Smooth muscle cell of the brain vasculature (primary cell): ENCODE measurements at places on chromosomes 3 and 15.

GRCh38 chr15:48103647-48104046 is 17.1 kb upstream of the SLC24A5 start:
- no peak for DNase-seq

DNA sequence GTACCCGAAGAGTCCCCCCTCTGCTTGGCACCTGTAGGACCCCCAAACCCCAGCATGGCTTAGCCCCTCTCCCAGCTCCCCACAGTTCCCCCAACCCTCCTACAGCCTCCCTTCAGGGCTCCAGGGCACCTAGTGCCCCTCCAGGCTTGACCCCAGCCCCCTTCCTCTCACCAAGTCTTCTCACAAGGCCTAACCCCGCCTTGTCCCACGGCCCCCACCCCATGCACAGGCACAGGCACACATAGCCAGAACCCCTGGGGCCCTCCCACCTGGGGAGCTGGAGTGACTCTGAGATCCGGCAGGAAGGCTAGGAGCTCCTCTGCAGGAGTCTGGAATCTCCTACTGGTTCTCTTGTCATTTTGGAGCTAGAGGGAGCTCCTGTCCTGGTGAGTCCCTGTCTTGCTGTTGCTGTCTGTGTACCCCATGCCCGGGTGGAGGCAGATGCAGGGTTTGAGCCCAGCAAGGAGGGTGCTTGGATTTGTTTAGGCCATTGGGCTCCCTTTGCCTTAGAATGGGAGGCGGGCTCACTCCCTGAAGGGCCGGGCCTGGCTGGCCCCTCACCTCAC is 39.6 kb downstream of the KLF13 start:
- no peak for DNase-seq

GRCh38 chr15:85151145-85151544 is 169.5 kb downstream of the PDE8A start:
- DNase-seq, result no peak

DNA sequence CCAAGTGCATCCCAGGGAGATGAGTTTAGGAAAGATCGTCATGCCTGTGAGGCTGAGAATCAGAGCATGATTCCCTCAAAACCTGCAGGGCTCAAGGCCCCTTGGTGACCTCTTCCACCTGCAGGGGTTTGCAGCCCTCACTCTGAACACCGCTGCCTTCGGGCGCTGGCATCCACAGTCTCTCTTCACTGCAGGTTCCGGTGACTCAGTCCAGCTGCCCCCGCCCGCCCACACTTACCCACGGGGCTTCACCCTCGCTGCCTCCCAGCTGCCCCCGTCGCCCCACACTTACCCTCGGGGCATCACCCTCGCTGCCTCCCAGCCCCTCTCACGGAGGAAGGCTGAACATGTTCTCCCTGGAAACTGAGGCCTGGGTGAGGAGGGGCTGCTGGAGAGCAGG is 277.1 kb downstream of the XXYLT1 start:
- no peak for DNase-seq

DNA sequence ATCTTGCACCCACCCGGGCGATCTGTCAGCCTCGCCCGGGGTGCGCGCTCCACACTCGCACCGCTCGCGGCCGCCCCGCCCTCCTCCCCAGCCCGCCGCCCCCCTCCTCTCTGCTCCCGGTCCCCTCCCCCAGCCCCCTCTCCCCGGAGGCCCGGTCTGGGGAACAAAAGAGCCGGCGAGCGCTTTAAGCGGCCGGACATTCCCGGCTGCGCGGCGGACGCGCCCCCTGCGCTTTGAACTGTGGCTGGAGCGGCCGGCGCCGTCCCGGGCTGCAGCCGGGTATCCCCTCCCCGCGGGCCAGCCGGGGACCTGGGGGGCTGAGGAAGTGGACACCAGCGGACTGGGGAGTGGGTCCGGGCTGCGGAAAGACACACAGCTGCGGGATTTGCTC is at the start of gene IGDCC3:
TSS of gene IGDCC3 (minus strand) at position 27 of the 391 bp plus-strand sequence. CDS start 214 bp downstream, outside the sequence.
- DNase-seq, result no peak

DNA sequence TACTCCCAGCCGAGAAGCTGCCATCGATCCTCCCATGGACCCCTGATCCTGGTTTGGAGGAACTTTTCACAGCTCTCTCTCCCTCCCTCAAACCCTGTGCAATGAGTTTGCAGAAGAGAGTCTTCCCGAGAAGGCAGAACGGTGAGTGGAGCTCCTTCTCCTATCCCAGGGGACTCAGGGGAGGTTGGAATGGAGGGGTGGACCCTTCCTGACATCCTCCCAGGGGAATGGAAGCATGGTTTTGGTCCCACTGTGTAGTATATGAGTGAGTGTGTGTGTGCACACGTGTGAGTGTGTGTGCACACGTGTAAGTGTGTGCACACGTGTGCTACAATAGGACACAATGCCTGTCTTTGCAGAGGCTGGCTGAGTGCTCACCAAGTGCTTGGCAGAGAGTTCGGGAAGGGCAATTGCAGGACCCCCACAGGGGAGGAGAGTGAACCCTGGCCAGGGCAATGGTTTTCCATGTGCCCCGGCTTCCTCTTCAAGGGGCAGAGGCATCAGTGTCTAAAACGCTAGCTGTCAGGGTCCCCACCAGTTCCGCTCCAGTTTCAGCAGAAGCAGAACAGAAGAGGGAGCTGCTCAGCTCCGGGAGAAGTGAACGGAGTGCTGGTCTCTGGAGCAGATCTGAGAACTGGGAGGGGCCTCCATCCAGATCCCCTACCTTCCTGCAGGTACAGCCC is 13.8 kb upstream of the IL16 start:
- DNase-seq, result no peak

DNA sequence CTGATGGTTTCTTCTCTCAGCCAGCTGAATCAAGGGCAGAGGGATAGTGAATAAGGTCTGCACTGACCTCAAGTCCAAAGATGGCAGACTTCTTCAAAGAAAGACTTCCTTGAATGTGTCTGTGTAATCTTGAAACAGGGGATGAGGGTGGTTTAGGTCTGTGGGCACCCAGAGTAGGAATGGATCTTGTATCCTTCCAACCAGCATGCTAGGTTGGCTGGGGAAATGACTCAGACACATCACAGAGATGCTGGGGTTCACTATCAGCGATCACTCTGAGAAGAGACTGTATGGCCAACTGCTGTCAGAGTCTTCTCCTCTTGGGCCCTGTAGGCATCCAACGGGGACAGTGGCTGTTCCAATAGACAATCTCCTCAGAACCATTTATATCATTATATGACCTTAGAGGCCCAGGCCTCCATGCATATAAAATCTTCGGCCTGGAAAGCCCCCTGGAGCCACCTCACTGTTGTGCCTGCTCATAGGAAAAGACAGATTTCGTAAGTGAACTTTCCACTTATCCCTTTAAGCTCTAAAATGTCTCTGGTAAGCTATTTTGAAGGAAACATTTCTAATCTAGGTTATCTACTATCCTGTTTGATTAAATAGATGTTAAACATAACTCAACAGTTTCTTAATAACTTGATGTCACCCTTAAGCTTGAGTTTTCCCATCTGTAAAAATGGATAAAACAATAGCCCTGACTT is 58.5 kb downstream of the TIPARP start:
- DNase-seq, result no peak

DNA sequence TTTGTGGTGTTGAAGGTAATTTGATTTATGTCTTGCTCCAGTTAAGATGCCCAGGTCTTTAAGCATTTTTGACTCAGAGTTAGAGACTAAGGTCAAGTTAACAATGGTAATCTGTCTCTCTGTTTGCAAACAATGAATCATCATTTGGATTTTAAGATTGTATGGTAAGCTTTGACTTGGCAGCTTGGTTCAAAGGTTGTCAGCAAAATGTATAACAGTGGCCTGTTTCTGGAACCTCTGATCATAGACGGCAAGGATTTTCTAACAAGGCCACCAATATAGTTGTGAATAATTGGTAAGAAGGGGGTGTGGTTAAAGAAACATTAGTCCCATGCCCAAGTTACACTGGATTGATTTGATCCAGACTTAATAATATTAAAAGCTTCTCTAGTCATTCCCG is 775.2 kb upstream of the GOLIM4 start:
- no peak for DNase-seq

DNA sequence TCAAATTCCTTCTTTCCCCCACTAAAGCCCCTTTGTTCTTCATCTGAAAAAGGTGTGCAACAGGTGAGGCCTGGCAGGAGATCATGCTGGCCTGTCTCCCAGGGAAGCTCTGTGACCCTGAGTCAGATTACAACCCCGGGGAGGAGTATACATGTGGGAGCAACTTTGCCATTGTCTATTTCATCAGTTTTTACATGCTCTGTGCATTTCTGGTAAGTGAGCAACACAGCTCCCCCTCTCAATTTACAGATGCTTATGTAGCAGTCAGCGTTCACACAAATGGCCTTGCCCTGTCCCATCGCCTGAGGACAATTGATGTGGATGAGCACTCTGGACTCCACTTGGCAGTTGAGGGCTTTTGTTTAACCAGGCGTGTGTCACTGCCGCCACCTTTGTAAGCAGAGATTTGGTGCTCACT is 70.4 kb downstream of the CHDH start:
- no peak for DNase-seq

- DNase-seq, result no peak
Measured at GRCh38 chr3:188369526-188369925, 215.6 kb downstream of the LPP start.

GRCh38 chr3:7934362-7934761 is 567.3 kb upstream of the LMCD1 start:
- DNase-seq, result no peak

DNA sequence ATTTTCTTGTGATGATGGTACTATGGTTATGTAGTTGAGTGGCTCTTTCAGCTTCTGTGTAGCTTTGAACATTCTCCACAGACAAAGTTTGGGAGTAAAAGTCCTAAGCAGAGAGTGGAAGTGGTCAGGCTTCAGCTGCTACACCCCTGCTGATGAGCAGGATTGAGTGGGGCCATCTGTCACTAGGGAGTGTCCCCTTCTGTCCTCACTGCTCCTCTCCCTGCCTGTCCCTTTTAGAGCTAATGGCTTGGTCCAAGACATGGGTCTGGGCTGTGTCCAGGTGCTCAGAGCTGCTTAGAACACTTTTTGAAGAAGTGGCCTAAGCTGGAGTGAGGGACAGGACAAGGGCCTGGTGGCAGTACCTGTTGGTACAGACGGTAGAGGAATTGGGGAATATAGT is 15.1 kb downstream of the MYZAP start:
- no peak for DNase-seq

DNA sequence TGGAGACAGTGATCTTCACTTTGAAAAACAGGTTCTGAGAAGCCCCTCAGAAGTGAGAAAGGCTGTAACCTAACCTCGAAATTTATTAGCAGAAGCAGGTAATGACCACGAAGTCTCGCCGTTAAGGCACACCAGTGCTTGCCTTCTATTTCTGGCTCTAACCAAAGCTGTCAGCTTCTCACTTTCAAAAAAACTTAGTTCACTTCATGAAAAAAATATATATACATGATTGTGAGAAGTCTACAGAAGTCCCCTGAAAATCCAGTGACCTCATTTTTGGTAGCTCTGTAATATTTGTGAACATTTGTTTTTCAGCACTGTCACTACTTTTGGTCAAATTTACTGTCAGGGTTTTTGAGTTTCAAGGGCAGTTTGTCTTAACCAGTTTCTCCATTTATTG is 19.1 kb upstream of the AKAP13 start:
- DNase-seq, result no peak

- no peak for DNase-seq
Measured at GRCh38 chr3:4461468-4462090, 5.5 kb downstream of the SUMF1 start.

- no peak for DNase-seq
Measured at GRCh38 chr3:21229426-21230135, 521.4 kb downstream of the ZNF385D start.

GRCh38 chr3:124115956-124116355 is 124.0 kb upstream of the ROPN1 start:
- no peak for DNase-seq

- DNase-seq, result no peak
Measured at GRCh38 chr3:14803101-14803980, 15.4 kb upstream of the FGD5 start.

DNA sequence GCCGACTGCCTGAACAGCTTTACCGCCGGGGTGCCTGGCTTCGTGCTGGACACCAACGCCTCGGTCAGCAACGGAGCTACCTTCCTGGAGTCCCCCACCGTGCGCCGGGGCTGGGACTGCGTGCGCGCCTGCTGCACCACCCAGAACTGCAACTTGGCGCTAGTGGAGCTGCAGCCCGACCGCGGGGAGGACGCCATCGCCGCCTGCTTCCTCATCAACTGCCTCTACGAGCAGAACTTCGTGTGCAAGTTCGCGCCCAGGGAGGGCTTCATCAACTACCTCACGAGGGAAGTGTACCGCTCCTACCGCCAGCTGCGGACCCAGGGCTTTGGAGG is 815 bp downstream of the SPINT1 start:
- no peak for DNase-seq

DNA sequence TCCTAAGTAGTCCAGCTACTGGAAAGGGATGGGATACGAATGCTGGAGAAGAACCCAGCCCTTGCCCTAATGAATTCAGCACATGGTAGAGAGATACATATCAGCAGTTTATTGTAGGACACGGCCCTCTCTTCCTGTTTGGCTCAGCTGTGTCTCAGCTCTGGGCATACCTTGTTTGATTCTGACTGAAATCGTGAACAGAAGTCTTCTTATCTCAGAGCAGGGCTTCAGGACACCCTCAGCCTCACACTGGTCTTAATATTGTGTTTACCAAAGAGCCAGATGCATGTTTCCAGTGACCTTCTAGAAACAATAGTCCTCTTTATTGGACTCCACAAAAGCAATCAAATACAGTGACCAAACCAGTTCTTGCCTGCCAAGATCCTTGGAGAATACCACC is 54.7 kb downstream of the FAM174B start:
- no peak for DNase-seq

DNA sequence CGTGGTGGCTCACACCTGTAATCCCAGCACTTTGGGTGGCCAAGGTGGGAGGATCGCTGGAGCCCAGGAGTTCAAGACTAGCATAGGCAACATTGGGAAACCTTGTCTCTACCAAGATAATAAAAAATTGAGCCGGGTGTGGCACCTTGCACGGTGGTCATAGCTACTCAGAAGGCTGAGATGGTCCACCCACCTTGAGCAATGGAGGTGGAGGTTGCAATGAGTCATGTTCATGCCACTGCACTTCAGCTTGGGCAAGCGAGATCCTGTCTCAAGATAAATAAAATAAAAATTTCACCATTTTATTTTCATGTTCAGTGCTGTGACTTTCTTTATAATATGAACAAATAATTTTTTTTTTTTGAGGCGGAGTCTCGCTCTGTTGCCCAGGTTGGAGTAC is 12.5 kb downstream of the MAPK6 start:
- no peak for DNase-seq

DNA sequence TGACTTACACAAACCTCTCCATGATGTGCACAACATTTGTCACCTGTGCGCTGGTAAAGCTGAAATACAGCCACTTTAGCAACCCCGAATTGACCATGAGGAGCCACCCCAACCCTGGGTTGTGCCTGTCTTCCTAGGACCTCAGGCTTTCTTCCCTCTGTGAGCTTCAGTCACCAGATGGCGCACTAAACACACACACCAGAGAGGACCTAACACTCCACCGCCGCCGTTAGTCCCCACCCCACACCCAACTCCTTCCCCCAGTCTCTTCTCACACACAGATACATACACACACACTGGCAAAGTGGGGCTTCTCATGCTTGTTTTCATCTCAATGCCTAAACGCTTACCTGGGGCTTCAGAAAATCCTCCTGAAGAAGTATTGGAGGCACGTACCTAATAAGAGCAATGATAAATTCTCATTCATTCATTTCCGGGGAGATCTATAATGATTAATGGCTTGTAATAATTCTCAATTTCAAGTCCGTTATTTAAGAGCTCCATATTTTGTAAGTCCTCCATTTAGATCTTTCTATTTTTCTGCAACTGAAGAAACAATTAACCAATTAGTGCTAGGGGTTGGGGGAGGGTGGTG is 2.1 kb upstream of the CCDC80 start:
- DNase-seq, result no peak
